ENCODE measurements at places on chromosomes 7 and 10.
A peak's percentile ranks its signal among the peaks of the same experiment; 100 is the strongest.

GRCh38 chr7:140144821-140145220 is 32.0 kb downstream of the KDM7A start:
- DNase-seq = no peak

- DNase-seq = no peak
Measured at GRCh38 chr7:151426441-151426903, 13.5 kb downstream of the CRYGN start.

DNA sequence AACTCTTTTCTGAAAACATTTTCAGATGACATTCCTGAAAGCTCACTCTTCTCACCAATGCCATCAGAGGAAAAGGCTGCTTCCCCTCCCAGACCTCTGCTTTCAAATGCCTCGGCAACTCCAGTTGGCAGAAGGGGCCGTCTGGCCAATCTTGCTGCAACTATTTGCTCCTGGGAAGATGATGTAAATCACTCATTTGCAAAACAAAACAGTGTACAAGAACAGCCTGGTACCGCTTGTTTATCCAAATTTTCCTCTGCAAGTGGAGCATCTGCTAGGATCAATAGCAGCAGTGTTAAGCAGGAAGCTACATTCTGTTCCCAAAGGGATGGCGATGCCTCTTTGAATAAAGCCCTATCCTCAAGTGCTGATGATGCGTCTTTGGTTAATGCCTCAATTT is 16.5 kb downstream of the ANLN start:
- peak; percentile 5 for DNase-seq

DNA sequence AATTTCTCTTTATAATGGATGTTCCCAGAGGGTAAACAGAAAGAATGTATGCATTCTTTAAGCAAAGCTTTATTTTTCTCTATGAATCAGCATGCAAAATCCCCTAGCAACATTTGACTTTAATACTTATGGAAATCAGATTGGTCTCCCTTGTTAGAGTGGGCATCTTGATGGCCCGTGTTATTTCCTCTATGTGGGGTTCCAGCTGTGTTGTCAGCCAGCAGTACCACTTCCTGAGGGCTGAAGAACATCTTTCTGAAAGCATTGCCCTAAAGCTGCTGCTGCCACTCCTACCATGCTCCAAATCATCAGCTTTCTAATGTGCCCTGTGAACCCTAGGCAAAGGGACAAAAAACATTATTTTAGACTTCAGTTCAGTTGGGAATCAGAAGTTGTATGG is 70.4 kb upstream of the HECTD2 start:
- DNase-seq = no peak

DNA sequence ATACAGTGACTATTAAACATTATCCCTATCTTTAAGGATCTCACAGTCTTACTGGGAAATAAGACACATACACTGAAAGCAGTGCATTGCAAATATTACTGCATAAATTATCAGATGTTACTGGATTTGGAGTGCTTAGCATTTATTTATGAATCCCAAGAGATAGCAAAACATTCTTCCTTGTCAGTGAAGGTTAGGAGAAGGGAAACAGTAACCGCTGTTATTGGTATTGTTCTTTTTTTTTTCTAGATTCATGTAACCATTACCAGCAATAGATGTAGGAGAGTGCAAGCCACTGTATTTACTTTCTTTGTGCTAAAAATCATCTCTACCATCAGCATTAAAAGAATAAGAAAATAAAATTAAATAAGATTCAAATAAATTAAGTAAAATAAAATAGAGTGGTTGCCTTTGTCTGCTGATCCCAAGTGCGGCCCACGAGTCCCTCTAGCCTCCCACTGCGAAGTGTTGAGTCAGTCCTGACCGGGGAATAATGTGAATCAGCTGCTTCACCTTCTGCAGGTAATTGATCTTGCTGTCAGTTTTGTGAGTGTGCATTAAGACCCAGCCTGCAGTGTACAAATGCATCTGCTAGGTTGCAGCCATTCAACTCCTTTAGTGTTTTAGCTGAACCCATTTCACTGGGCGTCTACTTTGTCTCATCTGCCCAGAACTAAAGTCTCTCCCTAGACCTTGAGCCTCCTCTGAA is 1344.9 kb downstream of the GATA3 start:
- DNase-seq = no peak

All from eye (tissue), 1 donor.